Hematopoietic multipotent progenitor cell treated with erythropoietin and hydrocortisone succinate and interleukin-3 and kit ligand, for 17 days (in vitro differentiated cells): ENCODE measurements at places on chromosomes 11 and 22.
A peak's percentile ranks its signal among the peaks of the same experiment; 100 is the strongest.

GRCh38 chr11:76674517-76675400 is 4.2 kb upstream of the LRRC32 start:
- no peak for DNase-seq

GRCh38 chr11:78982473-78982872 is 407.8 kb upstream of the NARS2 start:
- DNase-seq: no peak

DNA sequence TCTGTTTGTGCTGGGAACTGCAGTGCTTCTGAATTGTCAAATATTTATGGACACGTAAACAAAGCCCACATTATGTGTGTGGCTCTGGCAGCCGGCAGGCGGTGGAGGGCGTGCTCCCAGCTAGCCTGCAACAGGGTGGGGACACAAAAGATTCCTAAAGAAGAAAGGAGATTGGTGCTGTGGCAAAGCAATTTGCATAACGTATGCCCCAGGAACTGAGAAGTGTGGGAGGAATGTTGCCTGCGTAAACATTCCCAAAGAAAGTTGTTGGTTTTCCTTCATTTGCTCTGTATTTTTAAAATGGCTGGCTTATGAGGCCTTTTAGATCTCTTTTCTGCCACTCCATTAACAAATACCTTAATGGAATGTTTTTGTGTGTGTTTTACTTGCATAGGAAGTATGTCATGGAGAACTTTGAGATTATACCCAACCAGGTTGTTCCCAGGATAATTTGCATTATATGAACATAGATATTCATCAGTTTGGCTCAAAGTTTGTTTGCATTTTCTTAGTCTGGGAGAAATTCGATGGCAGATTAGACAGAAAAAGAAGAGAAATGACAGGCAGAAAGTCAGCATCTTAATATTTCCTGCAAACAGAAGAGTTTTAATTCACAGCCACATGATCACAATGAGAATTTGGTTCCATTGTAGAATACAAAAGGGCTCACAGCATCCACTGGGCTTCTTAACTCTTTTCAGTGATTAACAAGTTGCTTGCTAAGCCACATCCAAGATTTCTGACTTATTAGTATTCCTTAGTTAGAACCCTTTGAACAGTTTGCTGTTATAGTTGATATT is 41.8 kb upstream of the DLAT start:
- DNase-seq: no peak

GRCh38 chr11:56782167-56782847 is 33.8 kb upstream of the OR9G4 start:
- DNase-seq: no peak

GRCh38 chr11:70030412-70030811 is 47.7 kb upstream of the ANO1 start:
- DNase-seq: no peak

DNA sequence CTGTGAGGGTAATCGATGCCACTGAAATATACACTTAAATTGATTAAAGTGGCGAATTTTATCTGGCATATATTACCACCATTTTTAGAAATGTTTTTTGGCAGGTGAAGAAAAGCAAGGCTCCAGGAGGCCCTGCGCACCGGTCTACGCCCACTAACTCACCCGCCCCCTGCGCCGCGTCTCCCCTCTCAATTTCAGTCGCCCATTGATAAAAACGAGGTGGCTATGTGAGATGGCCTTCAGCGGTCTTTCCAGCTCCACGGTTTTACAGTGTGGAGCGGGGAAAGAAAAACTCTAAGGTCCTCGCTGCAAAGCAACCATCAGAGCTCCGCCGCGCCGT is 602 bp upstream of the AQP11 start:
- DNase-seq: no peak

- DNase-seq: no peak
These were observed 586 bp downstream of the TTLL1 start for GRCh38 chr22:43088627-43088983.

GRCh38 chr11:105670811-105671210 is 60.9 kb downstream of the GRIA4 start:
- no peak for DNase-seq

GRCh38 chr11:80371931-80372330 is 931.1 kb upstream of the TENM4 start:
- DNase-seq: no peak

DNA sequence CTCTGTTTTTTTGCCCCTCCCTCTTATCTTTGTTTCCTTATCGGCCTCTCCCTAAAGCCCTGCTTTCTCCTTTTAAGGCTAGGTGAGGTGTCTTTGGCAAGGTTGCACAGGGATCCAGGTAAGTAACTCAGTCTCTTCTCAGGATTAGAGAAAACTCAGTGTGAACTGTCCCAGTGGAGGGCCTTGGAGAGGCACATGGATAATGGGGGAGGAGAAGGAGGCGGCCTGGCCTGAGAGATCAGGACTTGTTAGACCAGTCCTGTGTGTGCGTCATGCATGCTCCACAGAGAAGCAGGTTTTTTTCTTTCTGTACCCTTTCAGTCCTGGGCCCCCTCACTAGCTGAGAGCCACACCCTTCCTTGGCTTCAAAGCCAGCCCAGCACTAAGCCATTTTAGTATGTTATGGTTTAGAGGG is 19.9 kb downstream of the CTNND1 start:
- no peak for DNase-seq

DNA sequence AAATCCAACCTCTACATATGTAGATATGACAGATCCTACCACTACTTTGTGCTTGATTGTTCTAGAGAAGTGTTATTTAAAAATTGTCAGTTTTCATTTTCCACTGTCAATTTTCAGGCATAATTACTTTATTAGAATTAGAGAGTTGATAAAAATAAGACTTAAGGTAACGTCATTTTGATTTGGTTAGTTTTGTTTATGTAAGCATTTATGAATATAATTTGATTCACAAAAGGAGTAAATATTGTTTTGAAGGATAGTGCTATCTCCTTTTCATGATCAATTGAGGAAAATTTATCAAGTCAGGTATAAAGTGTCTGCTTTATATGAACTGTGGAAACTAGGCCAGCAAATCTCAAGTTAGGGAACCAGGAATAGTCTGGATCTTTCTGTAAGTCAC is 42.6 kb upstream of the PITPNB start:
- no peak for DNase-seq

GRCh38 chr22:45905924-45906865 is 70.8 kb downstream of the WNT7B start:
- no peak for DNase-seq

- DNase-seq: no peak
These were observed 627 bp downstream of the JRKL start for GRCh38 chr11:96390488-96390792.

DNA sequence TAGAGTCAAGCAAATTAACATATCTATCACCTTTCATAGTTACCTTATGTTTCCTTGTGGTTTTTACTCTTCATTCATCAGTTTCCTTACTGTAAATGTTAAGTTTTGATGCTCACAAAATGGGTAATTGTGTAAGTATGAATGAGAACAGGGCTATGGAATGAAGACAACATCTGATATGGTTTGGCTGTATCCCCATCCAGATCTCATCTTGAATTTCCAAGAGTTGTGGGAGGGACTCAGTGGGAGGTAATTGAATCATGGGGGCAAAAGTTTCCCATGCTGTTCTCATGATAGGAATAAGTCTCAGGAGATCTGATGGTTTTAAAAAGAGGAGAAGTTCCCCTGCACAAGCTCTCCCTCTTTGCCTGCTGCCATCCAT is 107.6 kb downstream of the CCDC34 start:
- DNase-seq: no peak

GRCh38 chr11:58921778-58922390 is 17.4 kb upstream of the GLYATL1 start:
- DNase-seq: no peak

GRCh38 chr11:93821617-93822016 is 28.8 kb downstream of the VSTM5 start:
- DNase-seq: no peak

- DNase-seq: no peak
These were observed 2.4 kb upstream of the TRABD start for GRCh38 chr22:50183141-50183971.

- DNase-seq: no peak
These were observed 3.6 kb upstream of the MAPK8IP1 start for GRCh38 chr11:45881708-45882368.

GRCh38 chr11:123107945-123108495 is 46.1 kb upstream of the HSPA8 start:
- DNase-seq: no peak

- no peak for DNase-seq
These were observed 30.1 kb downstream of the GRAMD4 start for GRCh38 chr22:46650078-46650810.

GRCh38 chr11:124640666-124641065 is 18.0 kb downstream of the TBRG1 start:
- peak; percentile 17 for DNase-seq

DNA sequence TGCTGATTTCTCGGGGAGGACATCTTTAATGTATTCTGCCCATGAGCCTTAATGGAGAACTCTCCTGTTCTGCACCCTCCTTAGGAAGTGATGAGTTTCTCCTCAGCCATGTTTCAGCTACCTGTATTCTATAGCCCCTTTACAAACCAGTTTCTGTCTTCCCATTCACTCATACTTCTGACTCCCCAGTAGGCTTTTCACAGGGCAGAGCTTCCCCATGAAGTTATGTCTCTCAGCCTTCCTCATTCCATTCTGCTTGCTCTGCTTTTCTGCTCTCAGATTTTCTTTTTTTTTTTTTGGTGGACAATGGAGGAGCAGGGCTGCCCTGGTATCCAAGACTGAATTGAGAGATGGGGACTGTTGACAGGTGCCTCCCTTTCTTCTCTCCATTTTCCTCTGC is 4.3 kb upstream of the OR52R1 start:
- DNase-seq: no peak

DNA sequence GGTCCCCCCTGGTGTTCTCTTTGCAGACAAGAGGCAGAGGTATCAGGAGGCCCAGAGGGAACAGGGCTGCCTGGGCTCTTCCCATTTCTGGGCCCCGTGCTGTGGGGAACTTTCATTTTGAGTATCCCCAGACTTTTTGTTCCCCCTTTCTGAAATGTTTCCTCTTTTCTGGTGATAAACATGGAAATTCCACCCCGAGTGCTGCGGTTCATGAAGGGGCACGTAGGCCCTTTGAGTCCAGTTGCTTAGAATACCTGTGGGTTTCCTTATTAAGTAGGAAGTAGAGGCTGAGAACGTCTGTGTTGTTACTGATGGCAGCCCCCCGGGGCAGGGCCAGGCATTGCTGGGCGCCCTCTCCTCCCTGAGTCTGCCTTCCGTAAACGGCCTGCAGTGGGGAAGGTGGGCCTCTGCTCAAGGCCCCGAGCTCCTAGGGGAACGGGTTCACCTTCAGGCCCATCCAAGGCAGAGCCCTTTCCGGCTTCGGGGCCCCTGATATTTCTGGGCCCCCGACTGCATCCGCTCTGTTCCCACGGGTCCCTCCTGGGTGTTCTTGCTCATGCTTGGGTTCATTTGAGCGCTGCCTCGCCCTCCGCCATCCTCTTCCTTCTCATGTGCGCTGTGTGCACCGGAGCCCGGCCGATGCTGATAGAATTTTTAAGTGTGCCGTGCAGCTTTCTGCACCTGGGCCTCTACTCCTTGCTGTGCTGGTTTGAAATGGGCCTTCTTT is 12.0 kb downstream of the TBC1D22A start:
- DNase-seq: no peak

GRCh38 chr22:49494555-49494954 is 333.1 kb downstream of the BRD1 start:
- no peak for DNase-seq

- no peak for DNase-seq
These were observed 197.5 kb upstream of the B3GAT1 start for GRCh38 chr11:134609361-134610115.

DNA sequence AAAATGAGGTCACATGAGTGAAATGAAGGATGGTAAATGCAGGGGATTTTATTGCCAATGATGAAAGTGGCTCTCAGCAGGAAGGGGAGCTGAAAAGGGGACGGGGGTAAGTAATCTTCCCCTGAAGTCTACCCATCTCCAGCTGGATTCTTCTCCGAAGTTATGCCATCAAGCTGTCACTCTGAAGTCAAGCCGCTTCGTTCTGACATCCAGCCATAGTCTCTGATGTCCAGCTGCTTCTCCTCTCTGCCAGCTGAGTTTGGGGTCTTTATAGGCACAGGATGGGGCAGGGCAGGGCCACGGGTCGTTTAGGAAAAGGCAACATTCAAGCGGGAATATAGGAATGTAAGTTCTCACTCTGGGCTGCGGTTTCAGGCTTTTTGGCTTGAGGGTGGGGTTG is 181.9 kb upstream of the ANO3 start:
- DNase-seq: no peak

- no peak for DNase-seq
These were observed 7.8 kb downstream of the CLMP start for GRCh38 chr11:123187248-123187647.

- DNase-seq: no peak
These were observed 3.0 kb downstream of the CENATAC start for GRCh38 chr11:119000906-119001305.

- DNase-seq: no peak
These were observed 8.8 kb upstream of the PDE3B start for GRCh38 chr11:14634813-14635212.

DNA sequence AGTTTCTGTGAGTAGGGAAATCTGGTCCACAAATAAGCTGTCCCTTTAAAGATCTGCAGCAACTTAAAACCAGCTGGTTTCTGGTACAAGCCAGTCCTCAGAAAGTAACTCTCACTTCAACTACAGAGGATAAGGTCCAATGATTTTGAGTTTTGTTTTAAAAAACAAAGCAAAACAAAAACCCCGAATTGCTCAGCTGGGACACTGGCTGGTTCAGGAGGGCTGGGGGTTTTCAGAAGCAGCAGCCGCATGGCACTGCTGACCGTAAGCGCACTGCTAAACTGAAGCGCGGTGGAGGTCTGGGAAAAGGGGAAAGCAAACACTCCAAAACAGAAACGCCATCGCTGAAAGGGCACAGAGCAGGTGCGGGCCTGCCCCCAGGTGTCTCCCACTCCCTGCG is 59.7 kb downstream of the MICAL3 start:
- no peak for DNase-seq

DNA sequence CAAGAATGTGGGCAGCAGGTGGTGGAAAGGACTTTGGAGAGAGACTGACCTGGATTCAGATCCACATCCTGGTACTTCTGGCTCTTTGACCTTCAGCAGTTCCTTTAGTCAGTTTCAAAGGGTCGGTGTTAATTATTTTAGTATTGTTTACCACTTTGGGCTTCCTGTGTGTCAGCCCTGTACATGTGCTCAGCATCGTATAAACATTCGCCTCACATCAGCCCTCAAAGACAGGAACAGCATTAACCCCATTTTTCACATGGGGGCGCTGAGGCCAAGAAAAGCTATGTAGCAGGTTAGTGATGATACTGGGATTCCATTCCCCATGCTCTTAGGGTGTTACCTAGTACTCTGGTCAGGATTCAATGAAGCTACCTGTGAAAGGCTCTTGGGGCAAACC is 72.1 kb upstream of the YWHAH start:
- peak; percentile 73 for DNase-seq

DNA sequence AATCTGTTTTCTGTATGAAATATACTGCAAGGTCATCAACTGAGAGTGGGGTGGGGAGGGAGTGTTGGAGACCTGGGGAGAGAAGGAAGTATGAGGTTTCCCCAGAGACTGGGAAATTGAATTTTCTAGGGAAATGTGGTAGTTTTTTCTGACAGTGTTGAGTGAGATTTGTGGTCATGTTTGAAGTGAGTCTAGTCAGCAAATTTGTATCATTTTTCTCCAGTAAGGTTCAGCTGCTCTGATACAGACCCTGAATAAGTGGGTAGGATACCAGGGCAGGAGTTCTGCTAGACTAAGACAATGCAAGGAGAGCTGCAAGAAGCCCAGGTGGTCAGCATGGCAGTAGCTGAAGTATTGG is 112.0 kb downstream of the PKNOX2 start:
- no peak for DNase-seq

- no peak for DNase-seq
These were observed 170.6 kb upstream of the SOX6 start for GRCh38 chr11:16526947-16527346.

- no peak for DNase-seq
These were observed 534.2 kb downstream of the TBC1D22A start for GRCh38 chr22:47296405-47297260.
